ENCODE measurements at places on chromosomes 16 and 17. TPM values are rescaled to one million over a fixed set of nuclear protein-coding genes. Genes with fewer than 3 reads are reported as not detected.

DNA sequence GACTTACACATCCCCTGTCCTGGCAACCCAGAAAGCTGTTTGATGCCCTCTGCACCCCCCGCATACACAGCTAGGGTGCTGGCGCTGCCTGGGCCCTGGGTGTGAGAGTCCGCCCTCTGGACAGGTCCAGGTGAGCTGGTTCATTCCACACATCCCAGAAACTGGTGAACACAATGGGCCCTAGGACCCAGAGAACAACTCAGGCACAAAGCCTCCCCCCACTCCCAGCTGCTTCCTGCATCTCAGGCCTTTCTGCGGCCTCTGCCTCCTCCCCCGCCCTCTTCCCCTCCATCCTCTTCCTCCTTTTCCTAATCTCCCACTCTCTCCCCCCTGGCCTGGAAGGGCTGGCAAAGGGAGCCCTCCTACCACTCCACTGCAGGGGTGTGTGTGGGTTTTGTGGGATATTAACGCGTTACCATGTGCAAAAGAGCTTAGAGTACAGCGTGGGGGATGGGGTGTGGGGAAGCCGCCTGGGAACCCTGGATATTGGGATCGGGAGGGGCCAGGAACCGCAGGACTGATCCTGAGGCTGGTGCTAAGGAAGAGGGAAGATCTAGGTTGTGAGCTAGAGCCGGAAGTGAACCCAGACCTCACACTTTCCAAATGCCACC, 1.6 kb upstream of the PPP1R9B start:
- DNase-seq: peak; percentile 89

DNA sequence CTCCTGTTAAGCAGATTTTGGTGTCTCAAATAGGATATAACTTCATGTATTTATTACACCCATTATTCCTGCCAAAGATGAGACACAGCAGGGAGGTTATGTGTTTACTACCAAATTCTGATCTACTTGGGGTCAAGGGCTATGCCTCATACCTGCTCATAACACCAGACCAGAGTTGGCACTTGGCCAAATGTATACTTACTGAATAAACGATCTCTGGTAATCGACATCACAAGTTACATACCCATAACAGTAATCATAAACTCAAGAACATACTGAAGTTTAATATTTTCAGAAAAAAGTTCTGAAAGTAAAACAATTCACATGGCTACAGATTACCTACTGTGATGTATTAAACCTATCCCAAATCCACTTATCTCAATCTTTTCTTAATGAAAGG, 2.9 kb downstream of the TMEM170A start:
- DNase-seq: no peak

- DNase-seq: no peak
Observed at GRCh38 chr17:68498479-68499326, 13.5 kb upstream of the PRKAR1A start.

DNA sequence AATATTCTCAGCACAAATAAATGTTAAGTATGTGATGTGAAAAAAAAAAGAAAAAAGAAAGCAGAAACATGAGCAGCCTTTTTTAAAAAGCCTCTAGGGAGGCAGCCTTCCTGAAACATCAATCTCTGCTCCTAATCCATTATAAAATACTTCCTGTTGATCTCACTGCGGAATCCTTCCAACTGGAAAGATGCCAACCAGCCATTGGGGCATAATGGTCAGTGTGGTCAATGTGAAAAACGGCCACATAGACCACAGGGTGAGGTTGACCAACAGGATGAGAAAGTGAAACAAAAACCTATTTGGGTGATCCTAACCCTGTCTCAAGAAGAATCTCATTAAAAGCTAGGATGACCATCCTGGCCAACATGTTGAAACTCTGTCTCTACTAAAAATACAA, 26.1 kb upstream of the ABCA8 start:
- DNase-seq: peak; percentile 48

Gene ABCA5
- total RNA-seq: 36.4 TPM

DNA sequence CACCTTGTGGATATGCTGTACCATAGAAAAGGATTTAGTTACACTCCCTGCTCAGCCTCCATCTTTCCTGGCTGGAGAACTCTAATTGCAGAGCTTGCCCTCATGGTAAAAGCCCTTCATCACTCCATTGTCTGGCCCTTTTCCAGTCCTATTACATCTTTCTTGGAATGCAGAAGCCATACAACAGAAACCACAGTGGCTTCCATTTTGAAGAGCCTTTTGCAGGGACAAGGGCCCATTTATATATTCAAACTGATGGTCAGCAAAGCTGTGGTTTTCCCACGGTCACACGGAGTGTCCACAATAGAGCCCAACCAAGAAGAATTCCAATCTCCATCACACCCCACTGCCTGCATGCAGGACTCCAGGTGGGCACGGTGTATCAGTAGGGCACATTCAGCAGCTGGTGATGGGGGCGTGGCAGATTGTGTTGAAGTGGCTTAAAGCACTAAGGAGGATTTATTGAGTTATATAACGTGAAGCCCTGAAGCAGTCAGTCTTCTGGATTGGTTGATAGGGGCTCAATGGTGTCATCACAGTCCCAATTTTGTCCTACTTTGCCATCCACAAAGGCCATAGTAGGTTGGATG, 20.3 kb downstream of the COPRS start:
- no peak for DNase-seq

All from ureter (tissue), 1 donor.